T-helper 1 cell treated with Interleukin-12 subunit alpha and Interleukin-12 subunit beta and Interleukin-4 antibody, amounts not matched to agents 30 ng/mL and 1 ng/mL, for 36 hours (primary cell): ENCODE measurements at places on chromosomes 4 and X. TPM values are rescaled to one million over a fixed set of nuclear protein-coding genes. Genes with fewer than 3 reads are reported as not detected.

Gene ARMCX2
- total RNA-seq = 3.4 and 3.8 TPM in 2 replicates

Gene ARMCX1
- 0.12 TPM in 1 of 2 replicates, not detected in the other for total RNA-seq

Gene DSPP
- not detected in 2 replicates for total RNA-seq

Gene GAB1
- total RNA-seq = 0.34 and 0.39 TPM in 2 replicates

Gene TLR10
- 0.20 and 0.37 TPM in 2 replicates for total RNA-seq

Gene DNAJB14
- total RNA-seq = 57.0 and 61.9 TPM in 2 replicates

Gene PNMA6A
- total RNA-seq = 0.39 and 0.74 TPM in 2 replicates

Gene PFKFB1
- total RNA-seq = 0.15 and 0.56 TPM in 2 replicates

Gene ASB9
- total RNA-seq = 0.34 and 0.39 TPM in 2 replicates

Gene UGT2B7
- total RNA-seq = not detected in 2 replicates

Gene TMSB15C
- total RNA-seq = 3.3 and 4.6 TPM in 2 replicates

Gene ENPEP
- 1.1 and 1.7 TPM in 2 replicates for total RNA-seq

Gene PPARGC1A
- total RNA-seq = not detected in 2 replicates

Gene SLITRK2
- total RNA-seq = not detected in 2 replicates

Gene NAA11
- total RNA-seq = not detected in 2 replicates

Gene ARR3
- total RNA-seq = not detected in 2 replicates

Gene VCX3A
- not detected in 2 replicates for total RNA-seq

Gene DDX60
- total RNA-seq = 97.5 TPM in 2 replicates

Gene NEUROG2
- not detected in 2 replicates for total RNA-seq

Gene KIF4A
- total RNA-seq = 29.6 and 30.0 TPM in 2 replicates

Gene CEP135
- 21.7 and 23.9 TPM in 2 replicates for total RNA-seq

Gene H2BW2
- not detected in 2 replicates for total RNA-seq

Gene MAGEA12
- not detected in 2 replicates for total RNA-seq

Gene ETDA
- total RNA-seq = not detected in 2 replicates

Gene PROM1
- not detected in 2 replicates for total RNA-seq

Gene PJA1
- total RNA-seq = 13.8 and 16.2 TPM in 2 replicates

Gene BGN
- not detected in 2 replicates for total RNA-seq

Gene CXorf66
- not detected in 2 replicates for total RNA-seq

Gene HTRA3
- not detected in 2 replicates for total RNA-seq

Gene VCX3B
- total RNA-seq = not detected in 2 replicates

Gene UGT2B11
- total RNA-seq = not detected in 2 replicates

Gene PAGE2
- total RNA-seq = not detected in 2 replicates

Gene CFP
- 25.2 and 26.9 TPM in 2 replicates for total RNA-seq

Gene TAB3
- 27.4 and 32.4 TPM in 2 replicates for total RNA-seq

Gene FOXR2
- total RNA-seq = not detected in 2 replicates

Gene RBMXL3
- total RNA-seq = not detected in 2 replicates

Gene PLRG1
- 84.2 and 91.2 TPM in 2 replicates for total RNA-seq

Gene FAAH2
- total RNA-seq = 13.1 and 16.1 TPM in 2 replicates

Gene SLC6A14
- not detected in 2 replicates for total RNA-seq

Gene HEPH
- 0.20 TPM in 1 of 2 replicates, not detected in the other for total RNA-seq

Gene FOXO4
- 11.0 and 11.3 TPM in 2 replicates for total RNA-seq

Gene PARM1
- total RNA-seq = not detected in 2 replicates

Gene SHISA3
- 0.10 and 0.17 TPM in 2 replicates for total RNA-seq

Gene CENPVL2
- total RNA-seq = not detected in 2 replicates

Gene EVC2
- 0.49 and 0.66 TPM in 2 replicates for total RNA-seq

Gene NKRF
- total RNA-seq = 15.1 and 15.5 TPM in 2 replicates

Gene GYPA
- not detected in 2 replicates for total RNA-seq

Gene GAGE12G
- not detected in 2 replicates for total RNA-seq

Gene PRDM8
- total RNA-seq = 29.4 and 32.7 TPM in 2 replicates

Gene NDNF
- total RNA-seq = 0.29 TPM in 1 of 2 replicates, not detected in the other

Gene NRK
- not detected in 2 replicates for total RNA-seq

Gene GPR34
- 4.2 and 5.4 TPM in 2 replicates for total RNA-seq

Gene FGF5
- not detected in 2 replicates for total RNA-seq

Gene PAK3
- total RNA-seq = 0.20 and 0.42 TPM in 2 replicates

Gene CDKL2
- total RNA-seq = 0.49 and 0.66 TPM in 2 replicates

Gene TEX13C
- total RNA-seq = not detected in 2 replicates
